CD4-positive, alpha-beta T cell (primary cell): ENCODE measurements at places on chromosomes 4 and X.

DNA sequence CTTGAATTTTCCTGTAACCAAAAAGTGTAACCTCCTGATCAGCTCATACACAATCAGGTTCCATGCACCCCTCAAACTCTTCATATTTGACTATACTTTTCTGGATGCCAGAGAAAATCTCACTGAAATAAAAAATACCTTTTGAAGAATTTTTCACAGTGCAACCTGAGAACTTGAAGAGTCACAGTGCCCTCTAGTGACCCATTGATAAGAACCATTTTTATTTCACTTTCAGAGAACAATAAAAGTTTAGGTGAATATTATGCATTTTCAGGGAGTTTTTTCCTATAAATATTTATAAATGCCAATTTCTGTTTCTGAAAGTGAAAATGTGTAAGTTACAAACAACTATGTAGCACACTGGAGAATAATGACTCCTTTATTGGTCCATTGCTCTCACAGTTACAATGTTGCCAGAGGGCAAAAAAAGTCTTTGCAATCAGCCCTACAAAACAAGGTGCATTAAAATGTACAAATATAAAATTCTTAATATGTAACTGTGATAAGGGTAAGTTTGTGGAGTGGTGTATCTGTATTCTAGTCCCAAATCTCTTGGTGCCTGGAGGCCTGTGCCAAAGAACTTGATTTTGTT is 153.6 kb upstream of the INTU start:
- DNase-seq = no peak

- no peak for DNase-seq
These were observed 56.2 kb downstream of the METTL14 start for GRCh38 chr4:118741301-118741855.

DNA sequence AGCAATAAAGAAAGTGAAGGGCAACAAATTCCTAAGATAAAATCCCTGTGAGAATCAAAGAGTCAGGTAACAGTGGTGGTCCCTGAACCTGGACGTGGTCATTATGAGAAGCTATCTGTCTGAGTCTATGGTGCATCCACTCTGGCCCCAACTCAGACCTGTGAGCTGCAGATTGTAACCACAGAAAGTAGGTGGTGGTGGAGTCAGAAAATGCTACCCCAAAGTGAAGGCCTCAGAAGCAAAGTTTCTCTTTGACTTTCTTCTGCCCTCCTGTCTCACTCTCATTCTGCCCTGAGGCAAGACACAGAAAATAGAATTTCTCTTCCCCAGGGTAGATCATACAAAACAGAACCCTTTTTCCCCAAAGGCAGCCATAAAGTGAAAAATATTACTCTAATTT is 84.1 kb upstream of the NEIL3 start:
- no peak for DNase-seq

- DNase-seq = no peak
These were observed 118.9 kb downstream of the TMA16 start for GRCh38 chr4:163613383-163613782.
